ENCODE measurements at places on chromosomes 3 and 15.
A peak's percentile ranks its signal among the peaks of the same experiment; 100 is the strongest.

DNA sequence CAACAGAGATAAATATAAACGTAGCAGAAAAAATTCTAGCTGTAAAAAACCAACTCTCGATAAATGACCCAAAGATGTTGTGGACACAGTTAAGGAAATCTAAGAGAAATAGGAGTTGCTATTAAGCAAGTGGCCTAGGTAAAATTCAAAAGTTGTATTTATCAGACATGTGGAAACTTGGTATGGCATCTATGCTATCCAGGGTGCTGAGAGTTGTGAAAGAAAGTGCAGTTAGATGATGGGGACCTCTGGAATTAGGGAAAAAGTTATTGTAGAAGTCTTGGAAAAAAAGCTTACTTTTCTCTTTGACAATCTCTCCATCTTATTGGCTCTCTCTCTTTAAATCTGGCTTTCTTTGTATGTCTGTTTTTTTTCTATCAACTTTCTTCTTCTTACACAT lies 1090.9 kb downstream of the TBL1XR1 start:
- DNase-seq, result no peak

- no peak for DNase-seq
Observed at GRCh38 chr3:143875546-143875945, 27.3 kb upstream of the SLC9A9 start.

- no peak for DNase-seq
Observed at GRCh38 chr3:66504850-66505641, 4.2 kb upstream of the LRIG1 start.

- no peak for DNase-seq
Observed at GRCh38 chr3:164897342-164897741, 181.0 kb downstream of the SI start.

- no peak for DNase-seq
Observed at GRCh38 chr3:155494332-155494731, 200.8 kb upstream of the STRIT1 start.

DNA sequence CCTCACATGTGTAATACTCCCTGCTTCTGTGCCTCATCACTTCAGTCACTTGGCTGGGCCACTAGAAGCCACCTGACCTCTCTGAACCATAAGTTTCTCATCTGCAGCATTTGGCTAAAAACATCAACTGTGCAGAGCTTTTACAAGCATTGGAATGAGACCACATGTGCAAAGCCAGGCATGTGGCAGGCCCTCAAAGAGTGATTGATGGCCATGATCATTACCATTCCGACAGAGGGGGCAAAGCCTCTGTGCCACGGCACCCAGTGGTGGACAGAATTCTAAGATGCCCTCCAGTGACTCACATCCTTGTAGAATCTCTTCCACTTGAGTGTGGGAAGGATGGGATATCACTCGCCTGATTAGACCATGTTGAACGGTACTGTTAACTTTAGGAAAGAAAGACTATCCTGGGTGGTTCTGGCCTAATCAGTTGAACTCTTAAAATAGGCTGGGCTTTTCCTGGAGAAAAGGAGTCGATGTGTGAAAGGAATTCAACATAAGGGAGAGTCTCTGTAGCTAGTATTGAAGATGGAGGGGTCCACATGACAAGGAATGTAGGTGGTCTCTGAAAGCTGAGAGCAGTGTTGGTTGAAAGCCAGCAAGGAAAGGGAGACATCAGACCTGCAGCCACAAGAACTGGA lies 13.5 kb downstream of the CDCP1 start:
- peak; percentile 24 for DNase-seq

- DNase-seq, result no peak
Observed at GRCh38 chr3:46356276-46356675, 2.4 kb downstream of the CCR2 start.

Data from HTR-8/SVneo (cell line).